HS-27A (cell line): ENCODE measurements at places on chromosomes 1 and 21.

GRCh38 chr1:93652323-93652949, 29.2 kb downstream of the BCAR3 start:
- no peak for DNase-seq

GRCh38 chr21:19392390-19392789, 988.8 kb upstream of the TMPRSS15 start:
- DNase-seq, result no peak

- no peak for DNase-seq
Measured at GRCh38 chr1:94385308-94385929, 32.8 kb upstream of the ABCD3 start.

DNA sequence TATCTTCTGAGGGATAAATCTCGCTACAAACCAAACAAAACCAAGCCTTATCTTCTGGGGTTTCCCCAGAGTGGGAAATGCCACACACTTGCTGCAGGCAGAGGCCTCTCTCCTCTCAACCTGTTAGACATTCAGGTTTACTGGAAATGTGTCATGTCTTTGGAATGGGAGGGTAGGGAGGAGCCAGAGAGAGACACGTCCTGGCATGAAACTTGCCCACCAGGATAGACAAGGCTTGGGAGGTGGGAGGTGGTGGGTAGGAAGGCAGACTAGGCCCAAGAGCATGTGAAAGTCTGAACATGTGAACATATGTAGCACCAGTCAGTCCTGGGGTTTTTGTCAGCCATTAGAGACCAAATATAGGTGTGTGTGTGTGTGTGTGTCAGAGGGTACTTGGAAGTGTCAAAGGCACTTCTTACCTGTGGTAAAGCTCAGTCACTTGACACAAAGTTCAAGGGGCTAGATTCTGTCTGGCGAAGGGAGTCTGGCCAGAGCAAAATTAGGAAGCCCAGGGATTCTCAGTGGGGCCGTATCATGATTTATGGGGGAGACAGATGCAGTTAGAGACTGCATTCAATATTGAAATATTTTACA, 32.4 kb upstream of the PIGC start:
- no peak for DNase-seq
